IgD-negative memory B cell (primary cell): ENCODE measurements at places on chromosomes 13 and 19. TPM values are rescaled to one million over a fixed set of nuclear protein-coding genes. Genes with fewer than 3 reads are reported as not detected.

The ACP7 gene
- not detected for polyA plus RNA-seq

The MBD3L3 gene
- polyA plus RNA-seq: not detected

The ZNF536 gene
- not detected for polyA plus RNA-seq

The KLK4 gene
- polyA plus RNA-seq: not detected

The NXNL1 gene
- not detected for polyA plus RNA-seq

The KLK2 gene
- polyA plus RNA-seq: not detected

The FBXO46 gene
- 23.7 TPM for polyA plus RNA-seq

The PRTN3 gene
- not detected for polyA plus RNA-seq

The PNMA8A gene
- polyA plus RNA-seq: not detected

The RNF113B gene
- polyA plus RNA-seq: not detected

The PODNL1 gene
- not detected for polyA plus RNA-seq

The NEK3 gene
- 8.3 TPM for polyA plus RNA-seq

The NLRP13 gene
- not detected for polyA plus RNA-seq

The MPND gene
- 9.7 TPM for polyA plus RNA-seq
